ENCODE measurements at places on chromosomes 2 and 18.

GRCh38 chr2:54956111-54956627 is 94.1 kb downstream of the RTN4 start:
- DNase-seq: no peak

DNA sequence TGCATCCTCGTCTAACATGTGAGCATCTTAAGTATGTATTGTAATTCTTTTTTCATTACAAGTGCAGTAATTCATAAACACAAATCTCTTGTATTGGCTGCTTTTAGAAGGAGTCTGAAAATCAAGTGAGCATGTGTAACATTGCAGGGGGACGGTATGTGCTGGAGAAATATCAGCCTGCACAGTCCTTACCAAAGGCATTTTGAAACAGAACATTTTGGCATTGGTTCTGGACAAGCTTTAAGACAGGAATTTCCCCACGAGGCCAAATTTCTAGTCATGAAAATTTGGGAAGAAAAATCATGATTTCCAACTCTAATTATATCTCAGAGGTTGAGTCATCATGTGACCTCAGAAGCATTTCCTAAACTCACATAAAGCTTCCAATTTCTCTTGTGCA is 24.7 kb upstream of the NRP2 start:
- no peak for DNase-seq

DNA sequence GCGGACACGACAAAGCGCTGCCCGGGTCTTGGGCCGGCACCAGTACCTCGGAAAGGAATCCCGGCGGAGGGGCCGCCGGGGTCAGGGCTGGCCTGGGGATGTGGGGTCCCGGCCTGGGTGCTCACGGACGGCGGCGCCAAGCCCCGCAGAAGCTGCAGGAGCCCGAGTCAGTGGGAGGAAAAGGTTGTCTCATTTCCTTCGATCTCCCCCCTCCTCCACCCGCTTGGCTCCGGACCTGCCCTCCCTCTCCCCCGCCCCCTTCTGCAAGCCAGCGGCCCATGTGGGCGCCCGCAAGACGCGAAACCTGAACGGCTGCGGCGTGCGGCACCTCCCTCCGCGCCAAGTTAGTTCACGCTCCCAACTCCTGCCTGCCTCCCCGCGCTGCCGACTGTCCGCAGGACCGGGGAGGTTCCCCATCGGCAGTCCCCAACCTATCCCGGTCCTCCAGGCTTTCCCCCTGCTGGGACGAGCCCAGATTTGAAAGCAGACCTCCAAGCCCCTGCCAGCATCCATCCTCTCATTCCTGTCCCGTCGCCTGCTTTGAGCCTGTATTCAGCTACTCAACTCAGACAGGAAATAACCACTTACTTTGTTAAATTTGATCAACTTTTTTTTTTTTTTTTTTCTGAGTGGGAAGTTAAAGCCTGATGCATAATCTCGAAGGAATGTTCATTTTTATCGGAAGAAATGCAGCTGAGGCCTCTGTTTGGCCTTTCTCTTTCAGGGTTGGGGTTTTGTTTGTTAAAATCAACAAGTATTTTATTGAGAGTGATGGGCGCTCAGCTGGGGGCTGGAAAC is at the start of gene EVA1A:
Gene EVA1A (minus strand): TSS at position 172 of the 798 bp plus-strand sequence. CDS start 42,799 bp downstream, outside the sequence.
- peak; percentile 72 for DNase-seq

GRCh38 chr2:152175012-152175367 is 573 bp downstream of the STAM2 start:
- no peak for DNase-seq

DNA sequence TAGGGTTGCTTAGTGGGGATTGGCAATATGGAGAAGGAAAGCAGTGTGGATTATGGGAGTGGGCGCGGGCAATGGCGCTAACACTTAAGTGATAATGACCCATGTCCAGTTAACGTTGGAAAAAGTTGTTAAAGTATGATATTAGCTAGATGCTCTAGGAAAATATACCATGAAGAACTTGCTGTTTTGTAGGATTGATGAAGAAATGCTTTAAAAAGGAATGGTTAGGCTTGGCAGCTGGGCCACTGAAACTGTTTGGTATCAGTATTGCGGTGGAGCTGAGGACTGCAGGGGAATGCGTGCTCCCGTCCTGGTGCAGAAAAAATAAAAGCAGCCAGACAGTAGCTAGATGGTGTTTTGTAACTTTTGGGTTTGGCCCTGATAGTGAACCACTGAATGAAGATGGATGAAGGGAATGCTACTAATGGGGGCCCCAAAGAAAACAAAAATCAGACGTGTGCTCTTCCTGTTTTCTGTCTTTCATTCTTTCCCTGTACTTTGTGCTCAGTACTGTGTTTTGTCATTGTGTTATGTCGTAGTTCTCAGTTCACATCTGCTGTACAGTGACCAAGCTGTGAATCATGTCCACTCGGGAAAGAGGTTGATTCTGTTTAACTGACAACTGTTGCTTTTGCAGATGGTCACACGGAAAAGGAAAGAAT is 999 bp downstream of the INSIG2 start:
- no peak for DNase-seq

DNA sequence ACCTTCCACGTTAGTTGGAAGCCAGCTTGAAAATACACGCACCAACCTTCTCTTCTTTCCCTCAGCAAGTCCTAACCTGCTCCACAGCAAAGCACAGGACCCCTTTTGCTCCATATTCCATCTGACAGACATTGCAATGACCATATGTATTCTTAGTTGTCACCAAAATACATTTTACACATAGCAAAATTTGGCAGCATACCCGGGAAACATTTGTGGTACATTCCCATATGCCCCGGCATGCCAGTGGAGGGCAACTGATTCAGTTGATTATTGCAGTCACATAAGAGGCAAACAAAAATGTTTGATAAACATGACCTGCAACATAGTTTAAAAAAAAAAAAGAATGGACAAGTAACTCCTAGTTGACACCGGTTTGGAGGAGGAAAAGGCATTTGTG is 202.1 kb upstream of the UBE2E3 start:
- no peak for DNase-seq

- DNase-seq: no peak
These were observed 54.6 kb downstream of the AAK1 start for GRCh38 chr2:69588945-69589344.

DNA sequence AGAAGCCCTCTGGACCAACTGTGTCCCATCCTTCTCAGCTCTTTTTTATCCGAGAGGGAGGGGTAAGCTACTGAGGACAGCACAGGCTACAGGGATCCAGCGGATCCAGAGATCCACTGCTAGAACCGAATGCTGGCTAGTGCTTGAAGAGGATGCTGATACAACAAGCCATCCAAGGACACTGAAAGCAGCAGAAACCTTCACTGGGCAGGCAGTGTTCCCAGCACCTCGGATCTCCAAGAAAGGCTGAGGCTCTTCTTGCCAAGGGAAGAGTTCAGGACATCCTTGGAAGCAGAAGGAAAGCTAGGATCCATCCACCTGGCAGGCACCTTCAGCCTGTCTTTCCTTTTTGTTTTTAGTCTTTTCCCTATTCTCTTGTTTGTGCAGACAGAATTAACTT is 13.2 kb upstream of the FHOD3 start:
- DNase-seq: no peak

- no peak for DNase-seq
These were observed 228.6 kb downstream of the CLIP4 start for GRCh38 chr2:29343830-29344229.

GRCh38 chr2:30277582-30277981 is 46.2 kb downstream of the LBH start:
- DNase-seq: no peak

Measured in posterior cingulate gyrus (tissue), 11 donors.